ENCODE measurements at places on chromosomes 11 and 22.

DNA sequence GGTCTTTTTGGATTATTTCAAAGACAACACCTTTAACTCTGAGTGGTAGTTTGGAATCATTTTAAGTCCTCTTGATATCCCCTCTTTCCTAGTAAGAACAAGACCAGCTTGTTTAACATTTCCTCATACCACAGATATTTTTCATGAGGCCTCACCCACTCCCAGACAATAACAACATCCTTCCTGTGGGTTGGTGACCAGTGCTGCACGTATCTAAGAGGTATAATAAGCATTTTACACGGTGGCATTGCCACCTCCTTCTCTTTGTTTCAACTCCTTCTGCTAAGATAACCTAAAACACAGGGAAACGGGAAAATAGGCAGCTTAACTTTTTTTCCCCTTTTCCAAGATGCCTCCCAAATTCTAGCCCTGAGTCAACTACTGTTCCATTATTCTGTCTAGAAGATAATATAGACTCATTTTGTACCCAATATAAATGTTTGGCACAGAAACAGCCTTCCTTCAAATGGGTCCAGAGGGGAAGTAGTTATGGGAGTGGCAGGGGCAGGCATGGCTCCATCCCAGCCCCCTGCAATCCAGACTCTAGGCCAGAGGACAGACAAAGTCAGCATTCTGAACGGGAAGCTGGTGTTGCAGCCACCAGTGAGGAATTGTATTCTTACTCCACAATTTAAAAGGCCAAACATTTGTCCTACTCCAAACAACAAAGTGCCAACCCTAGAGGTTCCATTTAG is 28.5 kb downstream of the MAML2 start:
- DNase-seq, result peak; percentile 77

DNA sequence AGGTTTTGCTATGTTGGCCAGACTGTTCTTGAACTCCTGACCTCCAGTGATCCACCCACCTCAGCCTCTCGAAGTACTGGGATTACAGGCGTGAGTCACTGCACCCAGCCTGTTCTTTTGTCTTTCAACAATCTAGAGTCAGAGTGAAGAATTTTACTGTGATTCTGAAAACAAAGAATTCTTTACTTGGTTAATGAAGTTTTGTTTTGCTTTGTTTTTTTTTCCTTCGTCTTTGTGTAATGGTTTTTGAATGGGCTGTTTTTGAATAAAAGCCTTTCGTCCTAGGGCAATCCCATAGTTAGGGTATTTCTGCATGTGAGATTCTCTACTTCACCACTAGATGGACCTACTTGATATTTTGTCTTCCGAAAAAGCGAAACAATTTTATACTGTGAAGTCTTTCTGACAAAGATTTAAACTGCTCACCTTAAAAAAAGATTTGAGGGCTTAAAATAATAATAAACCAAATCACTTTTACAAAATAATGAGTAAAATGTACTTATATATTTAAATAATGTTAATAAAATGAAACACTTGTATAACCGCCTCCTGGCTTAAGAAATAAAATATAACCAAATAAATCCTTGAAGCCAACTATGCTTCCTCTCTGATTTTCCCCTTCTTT is 43.4 kb upstream of the SC5D start:
- DNase-seq, result peak; percentile 60

DNA sequence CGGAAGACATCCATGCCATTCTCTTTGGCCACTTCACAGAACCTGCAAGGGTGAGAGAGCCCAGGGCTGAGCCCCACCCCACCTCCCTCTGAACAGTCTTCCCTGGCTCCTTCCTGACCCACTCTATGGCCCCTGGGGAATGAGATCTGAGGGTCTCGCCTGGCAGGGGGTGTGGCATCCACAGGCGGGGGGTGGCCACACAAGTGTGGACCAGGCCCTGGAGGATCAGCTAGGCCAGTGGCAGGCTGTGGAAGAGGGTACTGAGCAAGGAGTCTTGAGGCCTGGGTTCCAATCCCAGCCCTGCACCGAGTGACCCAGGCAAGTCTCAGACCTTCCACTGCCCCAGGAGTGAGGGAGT is 5.6 kb upstream of the LRFN4 start:
- no peak for DNase-seq

DNA sequence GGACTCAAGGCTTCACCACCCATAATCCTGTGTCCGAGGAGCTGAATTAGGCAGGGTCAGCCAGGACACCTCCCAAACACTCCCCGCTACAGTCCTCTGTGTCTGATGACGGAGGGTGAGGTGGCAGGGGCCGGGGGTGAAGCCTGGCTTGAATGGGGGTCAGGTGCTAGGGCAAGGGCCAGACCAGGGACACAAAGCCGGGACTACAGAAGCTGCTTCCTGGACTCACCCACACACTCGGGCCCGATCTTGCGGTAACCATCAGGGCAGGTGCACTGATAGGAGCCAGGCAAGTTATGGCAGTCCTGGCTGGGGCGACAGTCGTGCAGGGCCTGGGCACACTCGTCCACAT is 2.3 kb downstream of the EFEMP2 start:
- no peak for DNase-seq

- peak; percentile 23 for DNase-seq
Observed at GRCh38 chr11:95652002-95652472, 137.5 kb downstream of the FAM76B start.

DNA sequence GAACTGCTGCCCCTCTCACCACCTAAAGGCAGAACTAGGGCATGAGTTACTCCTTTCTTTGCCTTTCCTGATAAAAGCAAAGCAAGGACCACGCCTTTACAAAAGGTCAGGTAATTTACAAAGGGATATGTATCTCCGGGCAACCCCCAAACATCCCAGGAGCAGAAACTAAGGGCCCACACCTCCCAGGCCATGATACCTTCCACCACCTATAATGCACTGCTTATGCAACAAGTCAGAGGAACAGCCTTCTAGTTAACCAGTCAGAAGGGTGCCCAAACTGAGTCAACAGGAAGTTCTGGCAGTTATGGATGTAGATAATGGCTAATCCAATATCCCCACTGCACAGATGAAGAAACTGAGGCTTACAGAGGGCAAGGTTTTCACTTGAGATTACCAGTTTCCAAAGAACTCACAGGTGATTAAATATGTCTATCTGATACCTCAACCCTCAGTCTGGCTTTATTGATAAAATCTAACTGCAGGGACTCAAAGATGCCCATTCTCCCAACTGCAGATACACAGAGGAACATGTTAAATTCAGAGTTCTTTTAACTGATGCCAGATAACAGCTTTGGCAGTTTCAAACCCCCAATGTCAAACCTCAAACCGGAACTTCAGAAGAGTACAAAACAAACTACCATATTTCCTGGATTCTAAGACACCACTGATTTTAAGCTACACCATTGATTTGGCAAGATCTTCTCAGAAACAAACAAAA is 16.8 kb upstream of the CASTOR1 start:
- DNase-seq, result no peak

GRCh38 chr22:45435544-45436139 is 22.1 kb downstream of the RIBC2 start:
- DNase-seq, result peak; percentile 87

- peak; percentile 17 for DNase-seq
Observed at GRCh38 chr11:77668760-77669159, 31.2 kb upstream of the CLNS1A start.

DNA sequence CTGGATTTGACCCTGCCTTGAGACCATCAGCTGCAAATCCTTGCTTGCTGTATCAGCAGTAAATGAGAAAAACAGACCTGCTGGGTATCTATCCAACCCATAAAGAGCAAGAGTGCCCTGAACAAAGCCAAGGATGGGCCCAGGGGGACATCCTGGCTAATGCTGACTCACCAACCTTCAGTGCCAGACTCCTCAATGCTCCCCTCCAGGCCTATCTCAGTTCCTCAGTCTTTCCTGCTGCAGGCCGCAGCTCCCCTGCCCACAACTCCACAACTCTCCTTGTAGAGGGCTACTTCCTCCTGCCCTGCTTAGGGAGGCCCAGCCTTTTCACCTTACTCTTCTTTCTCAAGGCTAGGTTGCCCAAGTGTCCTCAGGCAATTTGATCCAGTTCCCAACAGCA is 2.6 kb downstream of the LAMTOR1 start:
- DNase-seq, result no peak

GRCh38 chr11:15913261-15913660 is 443.1 kb downstream of the SOX6 start:
- no peak for DNase-seq

DNA sequence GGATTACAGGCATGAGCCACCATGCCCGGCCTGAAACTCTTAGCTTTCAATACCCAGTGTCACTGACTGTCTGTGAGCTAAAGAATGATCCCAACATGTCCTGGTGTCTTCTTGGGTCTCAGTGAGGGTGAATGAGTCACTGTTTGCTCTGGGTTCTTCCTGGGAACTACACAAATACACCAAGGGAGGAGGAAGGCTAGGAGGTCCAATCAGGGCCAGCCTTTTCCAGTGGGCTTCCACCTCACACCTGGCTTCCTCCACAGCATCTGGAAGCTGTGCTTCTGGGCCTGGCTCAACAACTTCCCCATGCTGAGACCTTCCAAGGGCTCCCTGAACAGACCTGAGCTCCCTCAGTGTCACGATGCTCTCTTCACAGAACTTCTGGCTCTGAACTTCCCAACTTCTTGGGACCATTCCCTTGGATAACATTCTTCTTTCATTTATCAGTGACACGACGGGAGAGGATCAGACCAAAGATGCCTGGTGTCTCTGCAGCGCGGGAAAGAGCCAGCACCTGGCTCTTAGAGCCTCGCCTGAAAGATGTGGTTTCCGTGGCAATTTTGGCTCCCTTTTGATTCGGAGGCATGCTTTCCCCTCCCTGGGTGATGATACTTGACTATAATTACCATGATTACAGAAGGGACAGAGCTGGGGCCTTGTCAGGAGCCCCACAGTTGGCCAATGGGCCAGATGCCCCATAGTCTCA is 22.3 kb upstream of the CHRM4 start:
- DNase-seq, result no peak

GRCh38 chr11:1057806-1058205 is 16.9 kb upstream of the MUC2 start:
- no peak for DNase-seq

DNA sequence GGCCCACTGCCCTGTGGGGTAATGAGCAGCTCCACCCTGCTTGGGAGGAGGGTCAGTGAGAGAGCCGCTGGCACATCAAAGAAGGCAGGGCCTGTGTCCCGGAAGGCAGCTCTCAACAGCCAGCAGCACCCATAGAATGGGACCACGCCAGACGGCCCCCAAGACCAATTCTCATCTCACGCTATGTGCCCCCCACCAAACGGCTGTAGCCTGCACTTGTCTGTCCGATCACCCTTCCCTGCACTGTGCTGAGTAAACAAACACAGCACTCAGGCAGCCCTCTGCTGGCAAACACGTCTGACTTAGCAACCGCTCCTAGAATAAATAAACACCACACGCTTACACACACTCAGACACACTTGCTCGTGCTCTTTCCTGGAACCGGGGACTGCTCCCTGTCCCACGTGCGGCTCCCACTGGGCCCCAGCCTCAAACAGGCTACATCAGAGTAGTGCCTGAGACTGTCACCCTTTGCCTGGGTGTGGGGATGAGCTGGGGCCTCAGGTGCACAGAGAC is 53.2 kb upstream of the CDON start:
- peak; percentile 62 for DNase-seq

DNA sequence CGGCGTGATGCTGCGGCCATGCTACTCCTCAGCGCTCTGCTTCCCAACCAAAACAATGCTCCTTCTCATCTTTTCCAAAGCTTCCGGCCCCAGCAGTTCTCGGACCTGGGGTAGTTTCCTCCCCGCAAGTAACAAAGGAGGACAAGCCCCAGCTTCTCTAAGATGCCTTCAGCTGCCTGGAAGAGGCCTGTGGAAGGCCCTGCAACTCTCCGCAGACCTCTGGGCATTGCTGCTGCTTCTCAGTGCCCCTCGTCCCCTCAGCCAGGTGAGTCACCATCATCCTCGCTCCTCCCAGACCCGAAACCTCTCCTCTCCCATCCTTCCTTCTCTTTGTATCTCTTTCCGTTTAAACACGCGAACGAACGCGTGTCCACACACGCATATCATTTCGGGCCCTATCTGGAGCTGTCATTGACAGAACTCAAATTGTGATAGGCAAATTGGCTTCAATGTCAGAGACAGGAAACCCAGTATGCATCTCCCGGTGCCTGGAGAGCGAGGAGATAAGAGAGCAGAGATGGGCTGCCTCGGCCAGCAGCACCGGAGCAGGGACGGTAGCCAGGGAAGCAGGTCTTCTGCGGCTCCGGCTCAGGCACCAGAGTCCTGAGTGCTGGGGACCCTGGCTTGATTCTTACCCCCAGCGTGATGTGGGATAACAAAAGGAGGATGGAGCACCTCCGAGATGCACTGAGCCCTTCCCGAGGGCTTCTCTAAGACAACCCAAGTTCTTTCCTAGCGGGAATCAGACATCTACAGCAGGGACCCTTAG is 22.0 kb upstream of the JAM3 start:
- no peak for DNase-seq

DNA sequence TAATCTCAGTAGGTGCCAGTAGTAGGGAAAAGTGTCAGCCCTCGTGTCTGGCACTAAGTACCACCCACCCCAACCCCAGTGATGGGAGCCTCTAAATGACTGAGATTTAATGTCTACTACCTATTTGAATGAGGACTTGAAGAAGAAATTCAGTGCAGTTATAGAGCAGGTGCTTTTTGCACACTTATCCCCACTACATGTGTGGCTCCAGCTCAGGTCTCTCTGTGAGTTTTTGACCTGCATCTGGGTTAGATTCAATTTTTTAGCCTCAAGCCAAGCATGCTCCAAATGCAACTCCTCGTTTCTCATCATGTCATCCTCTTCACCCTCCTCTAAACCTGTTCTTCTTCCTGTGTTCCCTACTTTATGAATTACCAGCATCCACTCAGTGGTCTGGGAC is 24.9 kb upstream of the NNMT start:
- no peak for DNase-seq

DNA sequence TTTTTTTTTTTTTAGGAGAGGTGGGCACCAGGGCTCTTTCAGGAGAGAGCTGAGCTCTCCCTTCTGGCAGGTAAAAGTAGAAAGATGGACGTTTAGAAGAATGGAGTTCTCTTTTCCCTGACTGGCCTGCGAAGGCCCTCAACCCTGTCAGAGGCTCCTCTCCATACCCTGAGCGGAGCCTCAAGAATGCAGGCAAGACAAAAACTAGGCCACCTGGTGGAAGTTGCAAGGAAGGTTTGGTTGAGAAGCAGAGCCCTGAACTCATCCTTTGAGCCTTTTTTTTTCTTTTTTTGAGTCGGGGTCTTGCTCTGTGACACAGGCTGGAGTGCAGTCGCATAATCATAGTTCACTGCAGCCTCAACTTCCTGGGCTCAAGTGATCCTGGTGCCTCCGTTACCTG is 1.4 kb downstream of the OTOG start:
- DNase-seq, result no peak
